ENCODE measurements at places on chromosomes 16 and 17.

- DNase-seq, result no peak
Observed at GRCh38 chr17:70390049-70390448, 220.7 kb downstream of the KCNJ2 start.

DNA sequence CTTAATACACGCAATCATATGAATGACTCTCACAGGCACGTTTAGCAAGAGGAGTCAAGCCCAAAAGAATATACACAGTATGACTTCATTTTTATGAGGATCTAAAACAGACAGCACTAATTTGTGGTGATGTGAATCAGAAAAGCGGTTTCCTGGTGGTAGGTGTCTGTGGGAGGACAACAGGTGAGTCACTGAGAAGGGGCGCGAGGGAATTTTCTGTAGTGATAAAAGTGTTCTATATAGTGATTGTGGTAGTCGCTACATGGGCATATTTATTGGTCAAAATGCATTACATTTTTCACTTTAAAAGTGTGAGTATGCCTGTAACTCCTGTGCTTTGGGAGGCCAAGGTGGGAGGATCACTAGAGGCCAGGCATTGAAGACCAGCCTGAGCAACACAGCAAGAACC is 7.6 kb upstream of the TNRC6A start:
- DNase-seq, result no peak

DNA sequence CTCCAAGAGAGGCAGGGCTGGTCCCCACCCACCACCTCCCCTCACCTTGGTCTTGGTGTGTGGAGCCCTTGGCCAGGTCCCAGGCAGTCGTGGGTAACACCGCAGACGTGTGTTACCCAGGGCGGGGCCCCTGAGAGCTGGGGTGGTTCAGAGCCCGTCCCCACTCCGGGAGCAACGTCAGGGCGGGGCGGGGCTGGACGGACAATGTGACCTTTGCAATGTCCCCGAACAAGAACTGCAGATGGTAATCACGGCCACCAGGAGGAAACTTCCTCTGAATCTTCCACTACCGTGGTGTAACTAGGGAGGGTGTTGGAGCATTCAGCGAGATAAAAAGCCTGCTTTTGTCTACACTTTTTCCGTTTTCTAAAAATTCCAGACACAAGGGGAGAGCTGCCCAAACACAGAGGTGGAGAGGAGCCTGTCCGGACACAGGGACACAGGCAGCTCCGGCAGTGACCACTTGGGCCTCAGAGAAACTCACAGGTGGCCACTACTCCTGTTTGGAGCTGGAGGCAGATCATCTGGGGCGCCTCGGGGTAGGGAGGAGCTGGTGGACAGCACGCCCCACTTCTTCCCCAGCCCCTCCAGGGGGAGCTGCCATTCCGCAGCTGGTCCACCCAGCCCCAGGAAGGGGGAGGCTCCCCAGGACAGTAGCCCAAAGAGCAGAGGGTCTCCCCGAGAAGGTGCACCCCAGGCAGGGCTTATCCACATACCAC is 14.2 kb upstream of the SLC38A10 start:
- no peak for DNase-seq

DNA sequence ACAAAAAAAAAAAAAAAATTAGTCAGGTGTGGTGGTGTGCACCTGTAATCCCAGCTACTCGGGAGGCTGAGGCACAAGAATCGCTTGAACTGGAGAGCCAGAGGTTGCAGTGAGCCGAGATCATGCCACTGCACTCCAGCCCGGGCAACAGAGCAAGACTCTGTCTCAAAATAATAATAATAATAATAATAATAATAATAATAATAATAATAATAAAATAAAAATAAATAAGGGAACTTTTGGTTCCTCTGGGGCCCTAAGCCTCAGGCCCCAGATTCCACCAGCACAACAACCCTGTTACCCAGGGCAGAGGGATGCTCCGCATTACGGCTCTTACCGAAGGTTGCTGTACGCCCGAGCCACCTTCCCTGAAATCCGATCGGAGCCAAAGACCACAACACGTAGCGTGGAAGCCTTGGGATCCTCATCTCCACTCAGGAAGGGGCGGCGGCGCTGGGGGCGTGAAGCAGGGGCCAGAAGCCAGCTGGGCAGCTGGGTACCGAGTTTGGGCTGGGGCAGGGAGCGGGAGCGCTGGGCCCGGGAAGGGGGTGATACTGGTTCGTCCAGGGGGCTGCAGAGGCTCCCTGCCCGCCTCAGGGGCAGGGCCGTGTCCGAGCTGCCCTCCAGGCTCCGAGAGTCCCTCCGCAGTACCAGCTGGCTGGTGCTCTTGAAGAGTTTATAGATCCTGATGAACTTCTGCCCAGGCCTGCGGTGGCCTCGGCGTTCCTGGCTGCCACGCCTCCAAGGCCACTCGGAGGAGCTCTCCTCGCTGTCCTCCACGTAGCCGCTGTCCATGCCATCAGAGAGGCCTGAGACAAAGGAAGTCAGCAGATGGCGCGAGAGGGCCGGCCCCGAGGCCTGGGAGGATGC is 20.6 kb upstream of the PIK3R6 start:
- no peak for DNase-seq

GRCh38 chr17:58352596-58353388 is 791 bp upstream of the SUPT4H1 start:
- no peak for DNase-seq

DNA sequence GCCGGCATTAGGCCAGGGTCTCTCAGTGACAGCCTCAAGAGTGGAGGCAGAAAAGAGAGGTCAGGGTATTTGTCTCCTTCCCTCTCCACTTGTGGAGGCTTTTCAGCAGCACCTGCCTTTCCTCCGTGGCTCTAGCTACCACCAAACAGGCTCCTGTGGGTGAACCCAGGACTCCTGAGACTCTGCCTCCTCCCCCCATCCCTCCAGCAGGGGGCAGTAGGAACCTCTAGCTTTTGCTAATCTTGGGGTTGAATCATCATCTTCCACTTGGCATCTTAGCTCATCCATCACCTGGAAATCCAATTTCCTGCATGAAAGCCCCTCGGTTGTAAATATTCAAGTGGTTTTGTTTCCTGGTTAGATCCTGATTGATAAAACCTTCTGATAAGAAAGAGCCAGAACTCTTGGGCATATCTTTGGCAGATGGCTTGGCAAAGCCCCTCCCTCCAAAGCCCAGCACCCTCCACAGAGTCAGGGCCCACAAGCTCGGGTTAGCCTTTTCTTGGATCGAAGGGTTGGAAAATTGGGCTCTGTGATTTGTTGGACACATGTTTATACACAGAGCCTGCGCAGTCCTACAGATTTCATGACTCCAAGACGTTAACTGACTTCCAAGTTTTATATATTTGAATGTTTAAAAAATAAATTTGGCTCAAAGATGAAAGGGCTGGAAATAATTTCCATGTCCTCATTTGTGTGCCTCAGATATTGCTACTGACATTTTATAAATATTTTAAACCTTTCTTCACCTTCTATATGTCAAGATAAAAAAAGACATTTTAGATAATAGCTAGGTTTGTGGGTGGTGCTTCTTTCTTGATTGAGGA is 322.1 kb downstream of the MAP2K4 start:
- no peak for DNase-seq

GRCh38 chr16:51409001-51409675 is 258.1 kb upstream of the SALL1 start:
- no peak for DNase-seq

GRCh38 chr16:57179215-57179828 is 6.5 kb downstream of the PSME3IP1 start:
- DNase-seq, result no peak

- no peak for DNase-seq
Observed at GRCh38 chr16:31072540-31073141, 1.4 kb downstream of the ZNF668 start.

DNA sequence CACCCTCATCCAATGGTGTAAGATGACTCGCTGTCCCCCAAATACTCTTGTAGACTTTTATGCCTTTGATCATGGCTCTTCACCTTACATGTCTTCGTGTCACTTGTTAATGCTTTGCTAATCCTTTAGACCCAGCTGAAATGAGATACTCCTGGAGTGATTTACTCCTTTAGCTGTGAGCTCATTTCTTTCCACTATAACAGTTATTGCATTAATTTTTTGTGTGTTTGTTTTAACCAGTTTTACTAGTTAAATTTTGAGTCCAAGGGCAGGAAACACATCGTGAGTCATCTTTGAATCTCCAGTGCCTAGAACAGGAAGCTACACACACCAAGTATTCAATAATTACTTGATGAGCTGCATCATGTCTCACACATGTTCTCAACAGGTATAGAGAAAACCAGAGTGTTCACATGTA is 6.5 kb upstream of the CTCF start:
- DNase-seq, result no peak

DNA sequence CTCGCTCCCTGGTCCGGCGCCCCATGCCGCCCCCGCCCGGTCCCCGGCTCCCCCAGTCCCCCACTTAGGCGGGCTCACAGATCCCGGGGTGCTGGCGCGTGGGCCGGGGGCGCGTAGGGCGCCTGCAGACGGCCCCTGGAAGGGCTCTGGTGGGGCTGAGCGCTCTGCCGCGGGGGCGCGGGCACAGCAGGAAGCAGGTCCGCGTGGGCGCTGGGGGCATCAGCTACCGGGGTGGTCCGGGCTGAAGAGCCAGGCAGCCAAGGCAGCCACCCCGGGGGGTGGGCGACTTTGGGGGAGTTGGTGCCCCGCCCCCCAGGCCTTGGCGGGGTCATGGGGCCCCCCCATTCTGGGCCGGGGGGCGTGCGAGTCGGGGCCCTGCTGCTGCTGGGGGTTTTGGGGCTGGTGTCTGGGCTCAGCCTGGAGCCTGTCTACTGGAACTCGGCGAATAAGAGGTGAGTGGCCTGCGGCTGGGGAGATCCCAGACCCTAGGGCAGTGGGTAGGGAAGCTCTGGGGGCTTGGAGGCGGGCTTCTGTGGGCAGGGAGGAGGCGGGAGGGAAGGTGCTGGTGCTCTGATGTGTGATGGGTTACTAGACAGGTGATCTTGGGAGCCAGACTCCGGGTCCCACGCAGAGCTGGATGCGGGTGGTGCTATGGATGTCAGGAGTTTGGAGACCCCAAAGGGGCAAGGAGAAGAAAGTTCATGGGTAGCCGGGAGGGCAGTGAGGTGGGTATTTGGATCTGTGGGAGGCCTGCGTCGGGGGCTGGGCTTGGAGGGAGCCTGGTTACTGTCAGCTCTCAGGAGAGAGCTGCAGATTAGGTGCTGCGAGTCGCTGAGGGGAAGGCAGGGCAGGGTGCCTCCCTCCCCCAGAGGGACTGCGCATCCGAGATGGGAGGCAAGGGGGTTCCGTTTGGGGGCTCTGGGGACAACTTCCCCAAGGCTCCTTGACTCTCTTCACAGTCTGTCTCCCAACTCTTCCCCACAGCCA is 560 bp downstream of the EFNB3 start:
- DNase-seq, result no peak

- no peak for DNase-seq
Observed at GRCh38 chr17:6327007-6327406, 107.9 kb downstream of the AIPL1 start.

DNA sequence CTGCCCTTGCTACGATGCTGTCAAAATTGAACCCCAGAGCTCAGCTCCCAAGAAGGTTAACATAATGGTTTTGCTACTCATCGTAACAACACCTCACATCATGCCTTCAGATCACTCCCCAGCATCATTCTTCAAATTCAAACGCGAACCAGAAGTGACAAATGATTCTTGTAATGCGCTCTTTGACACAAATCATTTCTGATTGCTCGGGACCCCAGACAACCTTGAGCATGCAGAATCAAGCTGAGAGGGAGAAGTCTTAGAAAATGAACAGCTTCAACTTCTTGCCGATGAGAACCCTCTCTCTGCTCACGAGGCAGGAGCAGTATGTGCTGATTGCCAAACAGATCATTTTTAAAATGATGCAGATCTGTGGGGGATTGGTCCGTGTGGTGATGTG is 241.0 kb upstream of the ASIC2 start:
- no peak for DNase-seq

DNA sequence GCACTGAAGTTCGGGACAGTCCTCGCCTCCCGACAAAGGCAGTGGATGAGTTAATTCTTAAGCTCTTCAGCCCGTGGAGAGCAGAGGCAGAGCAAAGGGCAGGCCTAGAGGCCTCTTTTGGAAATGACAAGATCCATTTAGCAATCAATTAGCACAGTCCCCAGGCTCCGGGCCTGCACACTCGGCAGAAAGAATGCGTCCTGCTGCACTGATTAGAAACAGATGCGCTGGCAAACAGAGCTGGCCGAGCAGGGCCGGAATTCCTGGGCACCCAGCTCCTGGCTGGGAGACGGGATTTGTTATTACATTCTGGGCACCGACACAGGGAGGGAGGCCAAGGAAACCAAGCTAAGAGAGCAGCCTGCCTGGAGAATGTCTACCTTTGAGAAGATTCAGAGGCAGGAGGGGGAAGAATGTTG is 162.9 kb downstream of the COPRS start:
- peak; percentile 2 for DNase-seq

DNA sequence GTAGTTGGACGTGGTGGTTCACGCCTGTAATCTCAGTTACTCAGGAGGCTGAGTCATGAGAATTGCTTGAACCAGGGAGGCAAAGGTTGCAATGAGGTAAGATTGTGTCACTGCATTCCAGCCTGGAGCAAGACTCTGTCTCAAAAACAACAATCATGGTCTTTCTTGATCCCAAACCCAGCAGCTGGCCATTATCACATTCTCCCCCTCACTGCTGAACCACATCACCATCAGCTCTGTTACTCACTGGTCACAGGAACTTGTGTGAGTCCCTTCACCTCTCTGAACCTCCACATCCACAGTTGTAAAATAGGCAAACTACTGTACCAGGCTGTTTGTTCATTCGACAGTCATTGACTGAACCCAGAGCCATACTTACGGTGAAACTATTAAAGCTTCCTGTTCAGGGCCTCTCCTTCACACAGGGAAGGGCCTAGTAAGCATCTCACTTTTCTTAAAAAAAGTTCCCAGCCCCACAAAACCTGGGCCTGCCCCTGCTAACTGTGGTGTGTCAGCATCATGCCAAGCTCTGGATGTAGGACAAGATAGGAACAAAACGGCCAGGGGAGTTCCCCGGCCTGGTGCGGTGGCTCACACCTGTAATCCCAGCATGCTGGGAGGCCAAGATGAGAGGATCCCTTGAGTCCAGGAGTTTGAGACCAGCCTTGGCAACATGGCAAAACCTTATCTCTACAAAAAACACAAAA is 104.7 kb downstream of the COPRS start:
- no peak for DNase-seq

GRCh38 chr17:76697702-76698465 is 12.9 kb downstream of the MXRA7 start:
- DNase-seq, result no peak

- no peak for DNase-seq
Observed at GRCh38 chr17:76416899-76417298, 32.5 kb downstream of the SPHK1 start.

GRCh38 chr16:50917950-50918703 is 176.2 kb downstream of the CYLD start:
- DNase-seq, result no peak

All from hypothalamus (tissue), 51 donors.